PC-3 (cell line): ENCODE measurements at places on chromosomes 4 and X.
A peak's percentile ranks its signal among the peaks of the same experiment; 100 is the strongest.

- H3K27ac ChIP-seq: no peak overlapping the region
- H3K36me3 ChIP-seq: no peaks in the 10 kb centered on the region
- no peak overlapping the region for H3K4me3 ChIP-seq
- DNase-seq: no peak
- peaks cover 39% of the 10 kb centered on the region for H3K27me3 ChIP-seq
Measured at GRCh38 chr4:6002492-6002833, 15.8 kb downstream of the C4orf50 start.

- no peak overlapping the region for H3K4me3 ChIP-seq
- no peaks in the 10 kb centered on the region for H3K36me3 ChIP-seq
- no peaks in the 10 kb centered on the region for H3K4me1 ChIP-seq
- no peak for DNase-seq
Measured at GRCh38 chr4:145251391-145251790, 71.0 kb upstream of the OTUD4 start.

DNA sequence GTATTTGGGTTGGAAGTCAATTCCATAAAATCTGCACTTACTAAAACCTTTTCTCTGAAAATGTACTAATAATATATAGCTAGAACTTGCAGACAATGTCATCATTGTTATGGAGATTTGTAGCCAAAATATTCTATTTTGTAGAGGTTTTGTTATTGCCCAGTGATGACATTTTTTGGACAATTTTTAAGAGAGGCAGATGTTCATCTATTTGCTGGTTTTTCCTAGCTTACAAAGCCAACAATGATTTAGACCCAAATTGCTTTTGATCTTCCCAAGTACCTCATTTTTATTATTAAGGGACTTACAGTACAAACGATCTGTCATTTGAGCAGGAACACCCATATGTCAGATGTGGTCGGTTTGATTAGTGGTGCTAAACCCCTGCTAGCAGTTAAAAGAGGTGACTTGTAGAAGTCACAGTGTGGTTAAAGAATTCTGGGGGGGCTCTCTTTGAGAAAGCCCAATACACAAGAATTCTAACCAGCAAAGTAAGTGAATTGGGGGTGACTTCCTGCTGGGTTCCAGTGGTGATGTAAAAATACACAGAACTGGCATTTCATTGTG lies 136.2 kb downstream of the KIT start:
- H3K4me1 ChIP-seq: no peaks in the 10 kb centered on the region
- DNase-seq: no peak
- H3K4me3 ChIP-seq: no peak overlapping the region
- no peak overlapping the region for H3K27ac ChIP-seq

DNA sequence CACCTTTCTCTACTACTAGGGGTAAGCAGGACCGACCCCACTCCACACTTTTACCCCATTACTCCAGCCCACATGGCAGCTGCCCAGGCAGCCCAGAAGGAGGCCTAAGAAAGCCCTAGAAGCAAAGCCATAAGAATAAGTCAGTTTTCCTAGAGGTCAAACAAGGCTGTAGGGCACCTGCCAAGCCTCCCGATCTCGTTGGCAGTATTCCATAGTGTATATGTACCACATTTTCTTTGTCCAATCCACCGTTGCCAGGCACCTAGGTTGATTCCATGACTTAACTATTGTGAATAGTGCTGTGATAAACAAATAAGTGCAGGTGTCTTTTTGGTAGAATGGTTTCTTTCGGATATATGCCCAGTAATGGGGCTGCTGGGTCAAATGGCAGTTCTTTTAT lies 54.2 kb downstream of the RHOXF2B start:
- H3K36me3 ChIP-seq: no peaks in the 10 kb centered on the region
- DNase-seq: no peak
- H3K27me3 ChIP-seq: peaks cover 16% of the 10 kb centered on the region; the same call in 1 of the 2 replicates

GRCh38 chr4:116668190-116668589 lies 417.2 kb downstream of the TRAM1L1 start:
- H3K27ac ChIP-seq: no peak overlapping the region
- H3K4me3 ChIP-seq: no peak overlapping the region
- H3K36me3 ChIP-seq: no peaks in the 10 kb centered on the region
- no peak for DNase-seq
- no peaks in the 10 kb centered on the region for H3K27me3 ChIP-seq

DNA sequence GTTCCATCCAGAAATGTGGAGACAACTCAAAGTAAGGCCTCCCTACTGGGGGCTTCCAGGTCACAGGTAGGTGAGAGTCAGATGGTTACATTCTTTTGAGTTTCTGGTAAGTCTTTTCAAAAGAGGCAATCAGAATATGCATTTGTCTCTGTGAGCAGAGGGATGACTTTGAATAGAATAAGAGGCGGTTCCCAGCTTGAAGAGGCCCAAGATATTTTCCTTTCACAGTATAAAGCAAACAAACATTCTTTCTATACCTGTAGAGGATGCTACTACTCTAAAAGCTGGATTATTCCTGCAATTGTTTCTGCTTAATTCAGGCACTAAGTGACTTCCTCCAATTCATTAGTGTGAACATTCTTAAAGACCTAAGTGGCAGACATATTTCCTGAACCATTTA lies 44.4 kb downstream of the DIAPH2 start:
- DNase-seq: no peak
- H3K27me3 ChIP-seq: no peaks in the 10 kb centered on the region
- no peaks in the 10 kb centered on the region for H3K4me1 ChIP-seq
- H3K4me3 ChIP-seq: no peak overlapping the region

DNA sequence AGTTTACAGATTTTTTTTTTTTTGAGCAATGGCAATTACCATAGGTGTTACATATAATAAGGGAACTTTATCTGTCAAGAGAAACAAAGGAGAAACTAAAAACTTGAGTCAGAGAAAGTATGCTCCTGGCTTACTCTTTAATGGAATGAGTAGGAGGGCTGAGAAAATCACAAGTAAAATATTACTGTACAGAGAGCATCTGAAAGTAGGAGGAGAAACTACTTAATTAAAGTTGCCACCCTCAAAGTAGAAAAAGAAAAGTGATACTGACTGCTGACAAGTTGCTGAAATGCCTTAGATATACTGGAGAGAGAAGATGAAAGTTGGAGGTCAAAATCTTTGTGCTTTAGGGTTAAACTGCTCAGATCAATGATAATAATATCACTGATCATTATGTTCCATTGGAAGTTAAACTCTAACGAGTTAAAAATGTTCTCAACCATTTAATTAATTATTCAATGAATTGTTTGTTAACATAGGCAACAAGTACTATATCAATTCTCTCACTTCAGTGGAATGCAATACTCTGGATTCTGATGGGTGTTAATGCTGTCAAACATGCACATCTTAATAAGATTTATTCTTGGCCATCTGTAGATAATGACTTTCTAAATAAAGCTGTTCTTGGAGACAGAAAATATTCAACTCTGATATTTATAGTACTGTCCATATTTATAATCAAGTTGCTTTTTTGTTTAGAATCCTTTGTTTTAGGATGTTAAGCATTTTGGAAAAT lies 61.2 kb upstream of the CAMK2D start:
- H3K4me3 ChIP-seq: no peak overlapping the region
- no peaks in the 10 kb centered on the region for H3K4me1 ChIP-seq
- no peak overlapping the region for H3K27ac ChIP-seq
- H3K36me3 ChIP-seq: no peaks in the 10 kb centered on the region
- no peak for DNase-seq

GRCh38 chr4:47207555-47207954 lies 176.2 kb downstream of the GABRB1 start:
- H3K27me3 ChIP-seq: no peaks in the 10 kb centered on the region
- no peak for DNase-seq
- H3K27ac ChIP-seq: no peak overlapping the region

DNA sequence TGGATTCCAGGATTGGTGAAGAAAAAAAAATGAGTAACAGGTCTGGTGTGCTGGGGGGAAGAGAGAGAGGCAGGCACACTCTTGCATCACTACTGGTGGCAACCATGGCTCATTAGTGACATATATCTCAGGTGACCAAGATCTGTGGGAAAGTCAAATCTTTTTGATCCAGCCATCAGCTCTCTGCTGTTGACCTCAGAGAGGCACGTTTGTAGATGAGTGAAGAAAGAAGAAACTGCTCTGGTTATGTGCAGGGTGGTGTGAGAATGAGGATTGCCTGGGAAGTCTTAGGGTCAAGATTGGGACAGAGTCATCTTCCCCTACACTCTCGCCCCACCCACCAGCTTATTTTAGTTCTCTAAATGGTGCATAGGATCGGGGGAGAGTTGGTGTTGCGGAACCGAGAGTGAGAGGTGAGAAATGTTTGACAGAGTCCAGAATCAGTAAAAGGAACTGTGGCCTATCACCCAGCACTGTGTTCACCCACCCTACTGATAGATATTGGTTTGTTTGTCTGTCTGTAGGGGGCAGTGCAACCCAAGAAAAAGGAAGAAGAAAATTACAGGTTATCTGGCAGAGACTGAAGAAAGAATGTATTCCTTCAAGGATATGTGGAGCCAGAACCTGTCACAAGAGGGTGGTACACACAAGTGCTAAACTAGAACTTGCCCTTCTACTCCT lies 21.9 kb downstream of the ARMCX6 start:
- no peaks in the 10 kb centered on the region for H3K36me3 ChIP-seq
- no peak overlapping the region for H3K27ac ChIP-seq
- no peak overlapping the region for H3K4me3 ChIP-seq
- 0 out of 2 replicates have a peak, but pooled peaks cover 4% of the 10 kb centered on the region for H3K27me3 ChIP-seq

DNA sequence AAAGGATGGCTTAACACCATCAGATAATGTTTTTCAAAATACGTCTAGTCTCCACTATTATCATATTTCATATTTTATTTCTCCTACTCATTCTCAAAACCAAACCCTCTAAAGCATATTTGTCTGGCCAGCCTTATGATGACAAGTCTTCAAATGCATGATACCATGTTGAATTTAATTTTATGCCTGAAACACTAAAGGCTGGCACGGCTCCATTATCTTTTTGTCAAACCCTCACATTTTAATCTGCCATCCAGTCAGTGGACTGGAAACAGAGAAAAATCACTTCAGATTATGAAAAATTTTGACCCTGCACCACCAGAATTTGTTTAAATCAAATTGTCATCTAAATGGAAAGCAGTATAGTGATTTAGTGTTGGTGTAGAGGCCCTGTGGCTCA lies 42.9 kb downstream of the SCD5 start:
- no peaks in the 10 kb centered on the region for H3K4me1 ChIP-seq
- DNase-seq: no peak
- no peaks in the 10 kb centered on the region for H3K27me3 ChIP-seq
- H3K27ac ChIP-seq: no peak overlapping the region
- no peaks in the 10 kb centered on the region for H3K36me3 ChIP-seq

- no peaks in the 10 kb centered on the region for H3K4me1 ChIP-seq
- no peaks in the 10 kb centered on the region for H3K36me3 ChIP-seq
- no peak for DNase-seq
- no peak overlapping the region for H3K4me3 ChIP-seq
- H3K27ac ChIP-seq: no peak overlapping the region
Measured at GRCh38 chrX:84876876-84877275, 126.8 kb upstream of the APOOL start.

DNA sequence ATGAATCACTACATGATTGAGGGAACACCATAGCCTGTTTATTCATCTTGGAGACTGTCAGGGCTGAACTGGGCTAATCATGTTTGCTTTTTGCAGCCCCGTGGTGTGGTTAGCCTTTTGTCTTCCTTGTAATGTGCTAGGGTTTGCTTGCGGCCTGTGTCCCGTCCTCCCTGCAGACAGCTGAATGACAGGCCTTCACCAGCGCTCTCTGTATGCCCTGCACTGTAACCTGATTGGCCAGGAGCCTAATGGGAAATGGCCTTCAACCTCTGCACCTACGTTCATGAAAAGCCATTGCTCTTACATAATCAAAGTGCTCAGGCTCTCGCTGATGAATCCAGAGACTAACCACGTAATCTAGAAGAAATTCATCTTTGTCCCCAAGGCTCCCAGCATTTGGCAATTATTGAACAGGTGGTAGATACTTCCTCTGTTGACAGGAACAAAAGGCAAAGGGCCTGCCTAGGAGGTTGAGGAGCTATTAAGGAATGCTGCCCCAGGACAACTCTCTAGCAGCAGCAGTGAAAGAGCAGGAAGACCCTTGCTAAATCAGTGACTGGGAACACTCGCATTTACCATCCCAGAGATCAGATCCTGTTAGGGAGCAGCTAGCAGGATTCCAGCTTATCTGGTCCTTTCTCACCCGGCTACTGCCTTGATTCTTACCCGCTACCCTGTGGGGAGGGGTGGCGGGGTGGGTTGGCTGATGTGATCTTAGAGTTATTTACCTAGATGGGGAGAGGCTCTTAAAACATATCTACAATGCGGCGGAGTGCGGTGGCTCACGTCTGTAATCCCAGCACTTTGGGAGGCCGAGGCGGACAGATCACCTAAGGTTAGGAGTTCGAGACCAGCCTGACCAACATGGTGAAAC lies 42.3 kb upstream of the FAT1 start:
- no peaks in the 10 kb centered on the region for H3K27me3 ChIP-seq
- H3K36me3 ChIP-seq: no peaks in the 10 kb centered on the region
- no peak for DNase-seq
- no peak overlapping the region for H3K27ac ChIP-seq
- no peak overlapping the region for H3K4me3 ChIP-seq

- no peaks in the 10 kb centered on the region for H3K27me3 ChIP-seq
- H3K27ac ChIP-seq: no peak overlapping the region
- no peak overlapping the region for H3K4me3 ChIP-seq
- no peak for DNase-seq
Measured at GRCh38 chr4:184503869-184504300, 29.5 kb upstream of the IRF2 start.

GRCh38 chr4:186017801-186018200 lies 51.2 kb upstream of the TLR3 start:
- H3K4me3 ChIP-seq: no peak overlapping the region
- DNase-seq: no peak
- H3K36me3 ChIP-seq: no peaks in the 10 kb centered on the region
- H3K27ac ChIP-seq: no peak overlapping the region
- H3K27me3 ChIP-seq: no peaks in the 10 kb centered on the region
- no peaks in the 10 kb centered on the region for H3K4me1 ChIP-seq

DNA sequence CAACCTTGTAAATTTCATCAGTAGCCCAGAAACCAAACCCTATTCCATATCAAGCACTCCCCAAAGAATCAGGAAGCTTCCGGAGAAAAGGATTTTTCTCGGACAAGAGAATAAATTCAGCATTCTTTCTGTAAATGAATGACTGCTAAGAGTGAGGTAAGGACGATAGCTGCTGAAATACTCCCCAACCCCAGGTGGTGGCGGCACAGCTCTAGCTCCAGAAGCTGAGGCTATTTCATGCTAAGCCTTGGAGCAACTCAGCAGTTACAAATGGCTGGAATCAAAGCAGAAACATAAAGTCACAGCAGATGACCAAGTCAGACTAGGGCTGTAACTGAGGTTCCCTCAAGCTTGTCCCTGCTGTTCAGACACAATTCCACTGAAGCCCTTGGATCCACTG lies 13.9 kb upstream of the PCDH19 start:
- H3K36me3 ChIP-seq: no peaks in the 10 kb centered on the region
- no peak overlapping the region for H3K4me3 ChIP-seq

DNA sequence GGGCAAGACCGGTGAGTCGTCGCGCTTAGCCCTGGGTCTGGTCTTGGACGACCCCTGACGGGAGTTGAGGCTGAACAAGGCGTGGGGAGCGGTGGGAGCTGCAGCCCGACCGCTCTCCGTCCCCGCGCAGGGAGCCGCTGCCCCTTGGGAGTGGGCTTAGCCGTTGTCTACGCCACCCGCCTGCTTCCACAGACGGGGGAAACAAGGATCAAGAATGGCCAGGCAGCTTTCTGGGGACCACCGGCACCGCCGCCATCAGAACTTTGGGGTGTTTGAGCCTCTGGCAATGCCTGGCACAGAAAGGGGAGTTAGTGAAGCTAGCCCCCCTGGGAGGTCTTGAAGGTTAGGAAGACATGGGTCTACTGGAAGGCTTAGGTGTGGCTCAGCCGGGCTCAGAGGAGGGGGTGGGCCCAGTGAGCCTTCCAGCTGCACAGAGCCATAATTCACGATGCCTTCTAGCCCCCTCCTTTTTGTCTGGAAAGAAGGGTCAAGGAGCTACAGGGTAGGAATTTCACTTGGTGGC lies 583 bp downstream of the RASL11B start:
- no peak for DNase-seq
- peaks cover 5% of the 10 kb centered on the region for H3K4me1 ChIP-seq
- H3K4me3 ChIP-seq: peak overlapping the region; percentile 71
- no peaks in the 10 kb centered on the region for H3K36me3 ChIP-seq
- 0 out of 2 replicates have a peak, but pooled peaks cover 6% of the 10 kb centered on the region for H3K27me3 ChIP-seq
